ENCODE measurements at places on chromosomes 2 and 18.

DNA sequence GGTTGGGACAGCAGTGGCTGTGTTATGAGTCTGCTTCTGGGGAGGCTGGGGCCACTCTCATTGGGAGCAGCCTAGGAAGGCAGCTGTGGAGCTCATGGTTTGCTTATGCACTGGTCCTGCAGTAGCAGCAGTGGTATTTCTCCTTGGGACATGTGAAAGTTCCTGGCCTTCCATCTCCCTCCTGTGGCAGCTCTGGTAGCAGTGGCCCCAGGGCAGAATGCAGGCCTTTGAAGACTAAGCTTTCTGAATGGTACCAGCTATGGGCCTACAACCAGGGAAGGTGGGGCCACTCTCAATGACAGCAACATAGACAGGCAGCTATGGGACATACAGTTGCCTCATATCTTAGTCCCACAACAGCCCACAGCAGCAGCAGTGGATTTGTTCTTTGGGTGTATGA is 117.3 kb upstream of the VWC2L start:
- no peak for ATAC-seq

GRCh38 chr2:23695214-23695889 is 231.6 kb downstream of the ATAD2B start:
- ATAC-seq, result no peak

- no peak for ATAC-seq
These were observed 71.5 kb downstream of the BABAM2 start for GRCh38 chr2:27962006-27962405.

GRCh38 chr18:22309191-22309590 is 108.5 kb downstream of the CTAGE1 start:
- no peak for ATAC-seq

DNA sequence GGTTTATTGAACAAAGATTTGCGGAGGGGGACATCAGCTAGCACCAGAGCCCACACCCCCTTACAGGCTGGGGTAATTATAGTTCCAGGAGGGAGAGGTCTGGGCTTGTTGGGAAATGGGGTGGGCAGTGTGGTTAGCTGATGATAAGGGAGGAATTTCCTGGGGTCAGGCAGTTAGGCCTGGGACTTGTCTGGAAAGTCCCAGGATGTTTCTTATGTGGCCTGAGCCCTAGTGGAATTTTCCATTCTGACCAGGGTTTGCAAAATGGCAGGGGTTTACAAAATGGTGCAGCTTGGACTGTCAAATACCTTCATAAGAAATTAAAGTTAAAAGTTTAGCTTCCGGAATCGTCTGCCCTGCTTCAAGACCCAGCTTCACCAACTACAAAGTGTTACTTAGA is 199.1 kb downstream of the FBXO15 start:
- ATAC-seq, result no peak

DNA sequence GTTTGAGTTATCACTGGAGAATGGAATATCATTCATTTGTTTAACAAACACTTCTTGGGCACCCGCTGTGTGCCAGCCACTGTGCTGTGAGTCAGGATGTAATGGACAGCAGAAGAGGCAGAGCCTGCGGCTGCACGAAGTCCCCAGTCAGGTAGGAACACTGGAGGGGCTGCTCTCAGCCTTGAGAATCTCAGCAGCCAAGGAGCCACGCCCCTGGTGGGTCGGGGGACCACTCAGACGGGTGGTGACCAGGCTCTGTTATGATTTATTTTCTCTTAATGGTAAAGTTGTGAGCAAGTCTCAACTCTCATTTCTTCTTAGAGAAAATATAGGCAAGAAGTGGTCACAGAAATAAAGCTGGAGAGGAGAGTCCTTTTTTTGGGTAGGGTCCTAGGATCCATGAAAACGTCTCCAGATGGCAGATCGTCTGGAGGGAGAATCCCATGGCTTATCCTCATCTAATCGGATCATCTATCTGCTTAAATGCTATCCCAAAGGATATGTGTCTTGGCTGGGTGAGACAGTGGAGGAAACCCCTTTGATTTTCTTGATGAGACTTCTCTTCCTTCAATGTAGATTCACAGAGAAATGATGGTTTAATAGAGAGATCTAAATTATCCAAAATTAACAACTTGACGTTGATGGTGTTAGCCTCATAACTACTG is 129.1 kb upstream of the LGALSL start:
- no peak for ATAC-seq

- ATAC-seq, result no peak
These were observed 55.4 kb upstream of the SMIM21 start for GRCh38 chr18:75482880-75483279.

DNA sequence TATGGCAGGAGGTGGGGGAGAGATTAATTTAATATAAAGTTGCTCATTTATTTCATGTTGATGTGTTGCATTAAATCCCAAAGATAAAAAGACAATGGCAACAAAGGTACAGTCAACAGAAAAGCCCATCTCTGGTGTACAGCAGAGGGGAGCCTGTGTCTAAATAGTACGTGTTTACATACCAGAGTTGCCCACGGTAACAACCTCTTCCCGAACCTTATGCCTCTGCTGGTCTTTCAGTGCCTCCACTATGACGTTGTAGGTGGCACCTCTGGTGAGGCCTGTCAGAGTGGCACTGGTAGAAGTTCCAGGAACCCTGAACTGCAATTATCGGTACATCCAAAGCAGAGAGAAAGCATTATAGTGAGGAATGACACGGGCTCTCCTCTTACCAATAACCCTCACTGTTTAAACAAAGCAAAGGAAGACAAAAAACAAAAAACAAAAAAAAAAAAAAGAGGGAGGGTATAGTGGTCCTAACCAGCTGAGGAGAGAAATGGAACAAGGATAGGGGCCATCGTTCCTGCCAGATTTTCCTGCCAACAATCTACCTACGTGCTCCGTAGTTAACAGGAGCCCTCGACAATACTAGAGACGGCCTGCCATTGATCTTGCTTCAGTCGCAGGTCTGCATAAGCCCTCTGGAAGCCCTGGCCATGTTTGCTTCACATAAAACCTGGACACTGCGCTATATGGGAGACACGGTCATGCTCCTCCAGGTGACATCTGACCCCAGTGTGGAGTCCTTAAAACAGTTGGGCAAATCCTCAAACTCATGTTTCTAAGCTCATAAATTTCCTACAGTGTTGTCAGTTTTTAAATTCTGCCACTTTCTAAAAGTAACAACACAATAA is 58.5 kb downstream of the ATIC start:
- no peak for ATAC-seq

DNA sequence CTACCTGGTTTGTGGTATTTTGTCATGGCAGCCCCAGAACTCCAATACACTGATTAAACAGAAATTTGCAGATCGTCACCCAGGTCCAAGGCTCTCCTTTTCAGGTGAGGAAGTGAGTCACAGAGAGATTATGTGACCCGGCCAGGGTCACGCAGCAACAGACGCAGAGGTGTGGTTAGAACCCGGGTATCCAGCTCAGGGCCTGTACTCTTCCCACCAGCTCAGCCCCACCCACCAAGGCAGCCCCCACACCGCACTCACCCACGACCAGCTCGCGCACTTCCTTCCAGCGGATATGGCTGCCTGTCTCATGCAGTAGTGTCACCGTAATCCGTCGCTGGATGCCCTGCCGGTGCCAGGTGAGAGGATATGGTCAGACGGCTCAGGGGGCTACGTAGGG is 48.1 kb downstream of the AQP12A start:
- ATAC-seq, result no peak

- no peak for ATAC-seq
These were observed 5.8 kb upstream of the TLK1 start for GRCh38 chr2:171166328-171166983.

DNA sequence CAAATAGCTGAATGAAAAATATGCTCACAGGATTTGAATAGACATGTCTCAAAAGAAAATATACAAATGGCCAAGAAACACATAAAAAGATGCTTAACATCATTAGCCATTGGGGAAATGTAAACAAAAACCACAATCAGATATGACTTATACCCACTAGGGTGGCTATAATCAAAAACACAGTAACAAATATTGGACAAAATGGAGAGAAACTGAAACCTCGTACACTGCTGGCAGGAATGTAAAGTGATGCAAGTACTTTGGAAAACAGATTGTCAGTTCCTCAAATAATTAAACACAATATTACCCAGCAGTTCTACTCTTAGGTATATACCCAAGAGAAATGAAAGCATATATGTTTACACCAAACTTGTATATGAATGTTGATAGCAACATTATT is 213.0 kb downstream of the PHLPP1 start:
- ATAC-seq, result no peak

GRCh38 chr18:73835656-73836364 is 311.8 kb downstream of the FBXO15 start:
- ATAC-seq, result no peak

GRCh38 chr2:134389381-134389780 is 135.5 kb downstream of the MGAT5 start:
- ATAC-seq, result no peak

- ATAC-seq, result no peak
These were observed 42.5 kb downstream of the WDR35 start for GRCh38 chr2:19947184-19947940.

DNA sequence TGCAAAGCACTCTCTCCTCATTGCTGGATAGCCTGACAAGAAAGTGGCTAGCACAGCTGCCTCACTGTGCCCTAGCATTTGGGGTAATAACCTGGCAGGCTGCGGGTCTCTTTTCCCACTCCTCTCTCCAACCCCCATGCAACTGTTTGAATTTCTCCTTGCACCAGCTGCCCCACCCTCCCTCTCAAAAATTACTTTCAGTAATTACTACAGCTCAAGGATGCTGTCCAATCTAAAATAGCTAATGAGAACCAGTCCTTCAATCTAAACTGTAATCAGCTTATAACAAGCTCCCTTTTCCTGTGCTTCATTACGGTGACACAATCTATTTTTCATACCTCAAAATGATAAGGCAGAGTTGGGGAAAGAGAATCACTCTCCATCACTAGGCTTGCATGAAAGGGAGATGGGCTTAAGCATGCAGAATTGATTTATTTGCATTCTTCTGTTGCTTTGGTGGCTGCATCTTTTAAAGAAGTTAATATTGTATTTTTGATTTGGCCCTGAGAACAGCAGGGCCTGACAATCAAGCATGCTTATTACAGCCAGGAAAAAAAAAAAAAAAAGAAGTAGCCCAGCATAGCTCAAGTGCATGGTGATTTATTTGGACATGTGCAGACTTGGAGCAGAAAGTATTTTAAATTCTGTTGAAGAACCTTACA is 881.8 kb downstream of the SLC4A3 start:
- ATAC-seq, result no peak

DNA sequence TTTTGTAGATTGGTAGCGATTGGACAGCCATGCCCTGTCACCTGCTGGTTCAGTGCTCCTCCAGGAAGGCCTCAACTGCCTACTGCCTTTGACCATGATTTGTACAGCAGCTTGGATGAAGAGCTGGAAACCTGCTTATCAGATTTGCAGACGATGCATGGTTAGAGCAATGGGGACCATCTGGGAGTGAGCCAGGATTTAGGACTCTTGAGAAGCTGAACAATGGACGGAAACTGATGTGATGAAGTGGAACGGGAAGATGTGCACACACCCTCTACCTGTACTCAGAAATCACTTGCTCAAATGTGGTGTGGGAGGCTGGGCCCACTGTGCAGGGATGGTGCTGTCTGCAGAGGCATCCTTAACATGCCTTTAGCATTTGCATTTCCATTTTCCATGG is 57.2 kb downstream of the NCK2 start:
- no peak for ATAC-seq

DNA sequence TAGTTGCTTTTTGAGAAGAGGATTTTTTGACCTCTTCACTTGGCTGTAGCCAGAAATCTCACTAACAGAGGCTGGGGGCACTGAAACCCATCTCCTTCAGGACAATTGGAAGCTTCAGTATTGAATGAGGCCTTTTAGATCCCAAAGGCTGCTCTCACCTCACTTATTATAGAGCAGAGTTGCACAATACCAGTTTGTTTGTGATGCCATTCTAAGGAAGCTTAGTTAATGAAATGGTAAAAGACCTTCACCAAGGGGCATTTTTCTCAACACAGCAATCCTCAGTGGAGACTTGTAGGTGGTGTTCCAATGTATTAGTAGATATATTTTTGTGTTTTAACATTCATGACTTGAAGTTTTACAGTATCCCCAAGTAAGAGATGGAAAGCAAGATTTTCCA is 71.0 kb upstream of the RFX8 start:
- ATAC-seq, result no peak

- peak; percentile 98 for ATAC-seq
These were observed at the start of gene ZNF892 for GRCh38 chr2:95207111-95207961. Gene ZNF892, plus strand, starts transcription at chr2:95207521. Its CDS starts 295 bp downstream, at chr2:95207816.

- no peak for ATAC-seq
These were observed 122.6 kb upstream of the CTDP1 start for GRCh38 chr18:79556829-79557585.

GRCh38 chr2:95206096-95206495 is 1.2 kb upstream of the ZNF892 start:
- no peak for ATAC-seq

DNA sequence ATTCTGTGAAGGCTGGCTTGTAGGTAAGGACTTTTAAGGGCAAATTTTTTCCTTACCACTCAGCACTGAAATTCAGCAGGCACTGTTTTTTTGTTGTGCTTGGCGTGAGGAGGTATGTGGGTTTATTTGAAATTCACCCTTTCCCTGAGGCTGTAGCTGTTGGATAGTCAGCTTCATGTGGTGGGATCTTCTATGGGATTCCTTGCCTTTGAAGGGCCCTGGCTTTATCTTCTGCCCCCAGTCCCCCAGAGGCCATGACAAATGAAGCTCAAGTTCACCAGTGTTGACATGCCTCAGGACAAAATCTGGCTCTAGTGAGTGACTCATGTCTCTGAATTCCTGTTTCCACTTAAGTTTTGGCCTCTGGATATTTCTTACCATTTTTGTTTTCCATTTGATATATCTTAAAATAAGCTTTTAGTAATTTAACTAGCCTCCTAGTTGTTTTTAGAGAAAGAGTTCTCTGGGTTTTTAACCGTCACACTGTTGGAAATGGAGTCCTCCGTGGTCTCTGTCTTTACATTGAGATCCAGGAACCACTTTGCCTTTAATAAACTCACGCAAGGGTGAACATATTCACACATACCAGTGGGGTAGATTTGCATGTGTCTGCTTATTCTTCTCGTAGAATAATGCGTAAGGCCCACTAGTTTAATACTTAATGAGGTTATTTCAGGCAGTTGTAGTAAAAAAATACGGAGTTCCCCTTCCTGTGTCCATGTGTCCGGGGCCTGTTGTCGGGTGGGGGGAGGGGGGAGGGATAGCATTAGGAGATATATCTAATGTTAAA is 211.1 kb upstream of the FAM98A start:
- no peak for ATAC-seq

DNA sequence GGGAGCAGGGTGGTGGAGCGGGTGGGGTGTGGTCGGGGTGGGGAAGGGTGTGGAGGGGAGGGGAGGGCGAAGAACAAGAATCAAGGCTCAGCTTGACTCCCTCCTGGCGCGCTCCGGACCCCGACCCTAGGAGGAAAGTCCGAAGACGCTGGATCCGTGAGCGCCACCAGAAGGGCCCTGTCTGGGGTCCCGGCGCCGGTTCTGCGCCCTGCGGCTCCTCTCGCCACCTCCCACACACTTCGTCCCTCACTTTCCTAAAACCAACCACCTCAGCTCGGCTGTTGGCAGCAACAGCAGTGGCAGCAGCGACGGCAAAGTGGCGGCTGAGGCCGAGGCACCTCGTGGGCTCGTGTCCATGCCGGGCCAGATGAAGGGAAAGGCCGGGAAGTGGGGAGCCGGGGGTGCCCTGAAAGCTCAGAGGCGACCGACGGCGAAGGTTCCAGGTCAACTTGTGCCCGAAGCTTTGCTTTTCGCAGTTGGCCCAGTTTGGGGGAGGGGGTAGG is 2.1 kb downstream of the KLHL14 start:
- ATAC-seq, result peak; percentile 11
